ENCODE measurements at places on chromosomes 13 and 19.

- DNase-seq, result no peak
Observed at GRCh38 chr13:73167028-73167820, 108.4 kb downstream of the KLF5 start.

- no peak for DNase-seq
Observed at GRCh38 chr13:44416301-44416700, 42.7 kb downstream of the SERP2 start.

GRCh38 chr13:23668562-23668961 lies 98.3 kb downstream of the TNFRSF19 start:
- no peak for DNase-seq

DNA sequence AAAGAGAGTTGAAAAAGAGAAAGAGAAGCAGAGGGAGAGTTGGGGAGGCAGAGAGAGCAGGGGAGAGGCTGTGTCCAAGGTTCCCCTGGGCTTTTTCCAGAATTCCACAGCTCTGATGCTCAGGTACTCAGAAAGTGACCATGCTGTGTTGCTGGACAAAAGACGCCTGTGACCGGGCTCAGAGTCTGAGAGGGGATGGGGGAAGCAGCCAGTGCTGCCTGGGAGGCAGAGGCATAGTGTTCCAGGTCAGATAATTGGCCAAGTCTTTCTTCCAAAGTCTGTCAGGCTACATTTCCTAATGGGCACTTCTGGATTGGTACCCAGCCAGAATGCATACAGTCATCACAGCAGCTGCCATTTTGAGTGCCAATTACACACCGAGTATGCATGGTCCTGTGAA lies 86.1 kb downstream of the PTPRS start:
- no peak for DNase-seq

- no peak for DNase-seq
Observed at GRCh38 chr19:14526423-14526822, 3.0 kb upstream of the TECR start.

DNA sequence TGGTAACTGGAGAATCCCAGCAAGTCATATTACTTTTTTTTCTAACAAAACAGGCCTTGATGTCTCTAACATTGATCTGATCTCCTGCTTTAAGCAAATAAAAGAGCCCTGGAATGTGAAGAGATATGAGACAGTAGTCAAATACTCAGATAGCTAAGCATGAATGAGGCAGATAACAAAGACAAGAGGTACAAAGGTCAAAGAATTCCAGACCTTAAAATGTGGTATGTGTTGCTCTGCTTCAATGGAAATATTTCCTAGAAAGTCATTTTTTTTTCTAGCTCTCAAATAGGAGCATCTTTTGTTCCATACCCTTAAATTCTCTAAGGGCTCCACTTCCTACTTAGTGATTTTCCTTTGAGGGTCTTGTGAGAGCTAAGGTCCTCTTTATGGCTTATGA lies 54.6 kb downstream of the ZNF254 start:
- no peak for DNase-seq

DNA sequence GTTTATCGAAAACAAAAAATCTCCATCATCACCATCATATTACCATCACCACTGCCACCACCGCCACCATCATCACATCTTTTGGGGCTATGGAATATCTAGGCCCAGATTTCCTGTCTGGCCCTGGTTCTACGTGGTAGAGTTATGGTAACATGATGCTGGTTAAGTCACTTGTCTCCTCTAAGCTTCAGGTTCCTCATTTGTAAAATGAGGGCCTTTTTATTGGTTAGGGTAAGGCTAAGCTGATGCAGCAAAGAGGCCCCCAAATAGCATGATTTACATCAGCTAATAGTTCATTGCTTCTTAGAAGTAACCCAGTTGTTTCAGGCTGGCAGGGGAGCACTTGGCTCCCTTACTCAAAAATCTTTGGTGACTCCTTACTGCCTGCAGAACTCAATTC lies 37.9 kb downstream of the PCDH8 start:
- no peak for DNase-seq

GRCh38 chr19:18940769-18941627 lies at the start of gene HOMER3:
TSS of gene HOMER3 (minus strand) at chr19:18941217. CDS start at chr19:18938982, 2,235 bp downstream.
- peak; percentile 31 for DNase-seq

DNA sequence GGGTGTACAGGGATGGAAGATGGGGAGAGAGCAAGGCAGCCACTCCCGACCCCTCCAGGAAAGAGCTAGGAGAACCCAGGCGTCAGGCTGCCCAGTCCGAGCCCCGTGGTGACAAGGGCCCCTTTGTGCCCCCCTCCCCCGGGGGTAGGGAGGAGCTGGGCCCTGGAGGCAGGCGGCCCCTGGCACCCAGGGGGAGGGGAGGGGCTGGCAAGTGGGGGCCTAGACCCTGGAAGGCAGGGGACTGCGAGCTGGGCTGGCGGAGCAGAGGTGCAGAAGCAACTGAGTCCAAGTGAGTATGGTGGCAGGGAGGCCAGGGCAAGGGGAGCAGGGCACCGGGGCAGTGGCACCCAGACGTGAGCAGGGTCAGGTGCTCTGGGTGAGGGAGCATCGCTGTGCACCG lies at the start of gene MAG:
Gene MAG, plus strand, starts transcription at position 246 of the 400 bp plus-strand sequence. CDS start 3,248 bp downstream, outside the sequence.
- DNase-seq, result no peak

- peak; percentile 63 for DNase-seq
Observed at GRCh38 chr13:52455677-52456041, 381 bp downstream of the CKAP2 start.

- no peak for DNase-seq
Observed at GRCh38 chr13:98032168-98032567, 78.7 kb downstream of the IPO5 start.

DNA sequence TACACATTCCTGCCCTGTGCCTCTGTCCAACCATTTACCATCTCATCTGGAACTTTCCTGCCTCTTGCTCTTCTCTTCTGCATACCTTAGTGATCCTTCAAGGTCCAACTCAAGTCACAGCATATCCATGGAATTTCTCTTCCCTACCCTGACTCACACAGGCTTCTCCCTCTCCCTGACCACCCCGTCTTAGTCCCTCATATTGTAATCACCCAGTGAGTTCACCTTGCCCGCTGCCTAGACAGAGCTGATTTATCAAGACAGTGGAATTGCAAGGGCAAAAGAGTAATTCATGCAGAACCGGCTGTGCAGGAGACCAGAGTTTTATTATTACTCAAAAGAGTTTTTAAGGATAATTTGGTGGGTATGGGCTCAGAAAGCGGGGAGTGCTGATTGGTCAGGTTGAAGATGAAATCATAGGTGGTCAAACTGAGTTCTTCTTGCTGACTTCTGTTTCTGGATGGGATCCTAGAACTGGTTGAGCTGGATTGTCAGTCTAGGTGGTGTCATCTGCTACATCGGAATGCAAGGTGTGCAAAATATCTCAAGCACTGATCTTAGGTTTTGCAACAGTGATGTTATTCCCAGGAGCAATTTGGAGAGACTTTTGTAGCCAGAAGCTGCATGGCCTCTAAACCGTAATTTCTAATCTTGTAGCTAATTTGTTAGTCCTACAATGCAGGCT lies 67.2 kb downstream of the HSPH1 start:
- DNase-seq, result no peak

All from NCI-H2081 (cell line).